ENCODE measurements at places on chromosomes 4 and X. TPM values are rescaled to one million over a fixed set of nuclear protein-coding genes. Genes with fewer than 3 reads are reported as not detected.

DNA sequence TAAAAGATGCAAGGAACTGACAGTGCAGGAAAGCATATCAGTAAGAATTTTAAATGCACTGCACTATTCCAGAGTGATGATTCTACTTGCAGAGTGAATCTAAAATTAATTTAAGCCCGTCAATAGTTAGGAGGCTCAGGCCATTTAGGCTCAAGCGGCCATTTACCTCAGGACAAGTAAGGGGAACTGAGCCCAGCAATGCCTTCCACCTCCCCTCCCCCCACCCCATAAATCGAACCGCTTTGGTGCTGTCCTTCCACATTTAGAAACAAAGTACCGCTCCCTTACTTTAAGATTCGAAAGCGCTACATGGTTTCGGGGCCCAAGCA, 665 bp downstream of the RBM41 start:
- DNase-seq = no peak
- no peak overlapping the region for H3K27ac ChIP-seq
- H3K27me3 ChIP-seq = no peaks in the 10 kb centered on the region

GRCh38 chrX:107775734-107776511, at the start of gene TSC22D3:
Gene TSC22D3, minus strand, starts transcription at chrX:107775787. Its CDS starts 368 bp downstream, at chrX:107775419.
- peaks cover 47% of the 10 kb centered on the region for H3K27me3 ChIP-seq
- no peaks in the 10 kb centered on the region for H3K36me3 ChIP-seq
- H3K4me1 ChIP-seq = peaks cover 12% of the 10 kb centered on the region
- peak within 1 kb of the TSS; percentile 82 for H3K4me3 ChIP-seq
- peak; percentile 20 for DNase-seq

CENPU gene
- 85.3 TPM for total RNA-seq

FRMD7 gene
- total RNA-seq = 0.21 TPM

HAUS7 gene
- total RNA-seq = 51.8 TPM

DNA sequence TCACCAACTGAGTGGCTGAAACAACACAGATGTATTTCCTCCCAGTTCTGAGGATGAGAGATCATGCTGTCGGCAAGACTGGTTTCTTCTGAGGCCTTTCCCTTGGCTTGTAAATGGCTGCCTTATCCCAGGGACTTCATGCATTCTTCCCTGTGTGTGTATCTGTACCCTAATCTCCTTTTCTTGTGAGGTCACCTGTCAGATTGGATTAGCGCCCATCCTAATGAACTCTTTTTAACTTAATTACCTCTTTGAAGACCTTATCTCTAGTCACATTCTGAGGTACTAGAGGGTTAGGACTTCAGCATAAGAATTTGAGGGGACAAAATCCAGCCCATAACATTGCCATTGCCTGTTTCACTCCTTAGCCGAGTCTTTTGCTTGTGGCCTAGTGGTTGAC, 59.5 kb upstream of the TMEM150C start:
- no peak for DNase-seq
- no peaks in the 10 kb centered on the region for H3K36me3 ChIP-seq
- no peak overlapping the region for H3K4me3 ChIP-seq
- peaks cover 19% of the 10 kb centered on the region for H3K4me1 ChIP-seq
- H3K27me3 ChIP-seq = no peaks in the 10 kb centered on the region

GRCh38 chr4:3748136-3748898, 17.9 kb upstream of the ADRA2C start:
- H3K27me3 ChIP-seq = peaks cover 58% of the 10 kb centered on the region
- no peak overlapping the region for H3K4me3 ChIP-seq
- no peak overlapping the region for H3K27ac ChIP-seq
- no peaks in the 10 kb centered on the region for H3K36me3 ChIP-seq
